Stimulated activated CD8-positive, alpha-beta memory T cell treated with anti-CD3 and anti-CD28 coated beads, Interleukin-4, amount 100 ng/mL, for 1 hour (primary cell): ENCODE measurements at places on chromosomes 16 and 17.

GRCh38 chr17:81511554-81511803, 1.1 kb downstream of the ACTG1 start:
- DNase-seq, result no peak

DNA sequence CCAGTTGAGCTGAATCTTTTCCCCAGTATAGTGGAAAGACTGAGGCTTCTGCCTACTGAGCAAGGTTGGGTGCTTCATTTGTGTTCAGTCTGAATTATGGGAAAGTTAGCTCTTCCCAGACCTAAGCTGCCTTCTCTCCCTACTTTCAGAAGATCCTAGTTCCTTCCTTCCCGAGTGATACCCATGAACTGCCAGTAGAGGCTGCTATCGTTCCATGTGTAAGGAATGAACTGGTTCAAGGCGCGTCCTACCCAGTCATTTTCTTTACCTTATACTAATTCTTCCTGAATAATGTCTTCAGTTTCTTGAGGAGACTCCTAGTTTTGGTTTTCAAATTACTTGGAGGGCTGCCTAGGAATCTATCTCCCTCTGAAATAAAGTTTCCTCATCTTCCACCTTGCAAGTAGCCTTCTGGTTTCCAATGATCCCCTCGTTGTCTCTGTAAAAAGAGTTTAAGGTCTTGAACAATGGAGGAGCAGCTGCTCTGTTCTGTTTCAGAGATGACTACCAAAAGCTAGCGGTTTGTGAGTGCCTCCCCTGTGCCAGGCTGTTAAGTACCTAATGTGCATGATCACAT, 934 bp upstream of the AOC2 start:
- DNase-seq, result no peak

DNA sequence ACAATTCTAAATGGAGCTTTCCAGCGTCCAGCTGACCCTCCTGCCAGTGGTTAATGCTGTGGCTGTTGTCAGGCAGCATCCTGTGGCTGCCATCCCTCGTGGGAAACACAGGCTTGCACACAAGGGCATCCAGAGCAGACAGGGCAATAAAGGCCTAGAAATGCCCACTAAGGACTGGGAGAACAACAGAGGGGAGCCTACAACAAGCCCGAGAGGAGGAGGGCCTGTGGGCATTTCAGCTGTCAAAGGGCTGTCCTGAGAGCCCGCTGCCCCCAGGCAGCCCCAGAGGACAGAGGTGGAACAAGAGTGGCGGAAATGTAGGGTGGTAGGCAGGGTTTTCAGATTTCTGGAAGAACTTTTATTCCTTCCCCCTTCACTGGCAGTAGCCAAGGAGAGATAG, 81.1 kb downstream of the TNRC6C start:
- no peak for DNase-seq

- DNase-seq, result no peak
These were observed 743 bp downstream of the SHCBP1 start for GRCh38 chr16:46620266-46621005.

GRCh38 chr17:48860034-48860433, 29.2 kb downstream of the CALCOCO2 start:
- DNase-seq, result no peak

DNA sequence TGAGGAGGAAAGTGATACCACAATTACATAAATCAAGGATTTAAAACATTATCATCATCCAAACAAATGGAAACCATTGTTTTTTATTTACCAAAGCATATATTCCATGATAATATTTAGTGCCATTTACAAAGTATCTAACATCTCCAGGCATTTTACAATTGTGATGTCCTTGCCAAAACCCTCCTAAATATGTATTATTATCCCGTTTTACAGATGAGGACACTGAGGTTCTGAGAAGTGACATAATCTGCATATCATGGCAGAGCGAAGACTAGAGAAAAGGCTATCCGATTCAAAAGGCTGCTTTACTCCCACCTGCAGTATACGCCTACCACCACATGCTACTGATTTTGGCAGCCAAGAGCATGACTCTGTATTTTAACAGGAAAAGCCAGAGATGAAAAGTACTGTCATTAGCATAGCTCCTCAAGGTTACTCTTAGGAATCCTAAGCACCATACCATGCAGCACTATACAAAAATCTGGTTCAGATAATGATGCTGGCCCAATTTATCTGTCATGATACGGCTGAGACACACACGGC, 301.4 kb downstream of the CA10 start:
- no peak for DNase-seq

GRCh38 chr16:67155295-67156142, 4.2 kb downstream of the TRADD start:
- DNase-seq, result no peak

GRCh38 chr17:76949913-76950695, 81.9 kb downstream of the MGAT5B start:
- no peak for DNase-seq

DNA sequence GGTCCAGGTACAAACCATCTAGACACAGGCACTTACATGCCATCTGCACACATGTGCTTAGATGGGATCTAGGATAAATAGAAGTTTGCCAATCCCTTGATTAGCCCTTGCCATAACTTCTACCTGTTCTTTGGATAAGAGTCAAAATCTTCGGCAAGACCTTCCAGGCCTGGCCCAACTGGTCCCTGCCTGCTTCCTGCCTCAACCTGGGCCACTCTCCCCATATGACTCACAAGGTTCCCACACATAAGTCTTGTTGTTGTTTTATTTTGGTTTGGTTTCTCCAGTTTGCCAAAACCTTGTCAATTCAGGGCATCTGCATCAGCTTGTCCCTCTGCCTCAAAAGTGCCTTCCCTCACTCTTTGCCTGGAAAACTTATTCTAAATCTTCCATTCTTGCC, 95.3 kb upstream of the XYLT1 start:
- DNase-seq, result no peak

DNA sequence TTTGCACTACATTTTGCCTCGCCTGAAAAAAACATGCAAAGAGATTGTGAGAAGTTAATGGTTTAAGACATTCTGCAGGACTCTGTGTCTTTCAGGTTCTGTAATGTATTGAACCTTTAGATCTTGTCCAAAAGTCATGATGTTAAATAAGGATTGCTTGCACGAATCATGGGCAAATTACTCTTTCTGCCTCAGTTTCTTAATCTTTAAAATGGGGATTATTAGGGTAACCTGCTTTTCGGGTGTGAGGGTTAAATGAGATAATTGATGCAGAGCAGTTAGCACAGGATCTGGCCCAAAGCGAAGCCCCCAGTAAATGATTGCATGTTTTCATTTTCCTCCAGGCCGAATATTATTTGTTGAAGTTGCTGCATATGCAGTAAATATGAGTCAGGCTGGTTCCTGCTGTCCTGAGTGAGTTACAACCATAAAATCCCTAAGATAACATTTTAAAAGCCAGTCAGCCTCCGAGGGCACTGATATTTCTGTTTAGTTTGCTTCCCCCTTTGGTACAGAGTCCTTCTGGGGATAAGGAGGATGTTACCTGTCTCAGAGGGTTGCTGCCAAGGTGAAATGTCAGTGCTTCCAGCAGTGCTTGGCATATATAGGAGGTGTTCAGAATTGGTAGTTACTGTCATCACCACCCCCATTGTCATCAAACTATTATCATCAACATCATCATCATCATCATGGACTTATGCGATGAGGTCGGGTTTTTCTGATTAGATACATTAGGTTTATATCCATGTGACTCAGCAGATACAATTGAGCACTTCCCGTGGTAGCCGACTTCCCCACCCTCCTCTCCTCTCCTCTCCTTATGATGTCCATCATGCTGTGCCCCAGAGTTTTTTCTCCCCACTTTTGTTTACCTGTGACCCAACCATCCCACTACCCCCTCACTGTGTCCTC, 20.6 kb upstream of the ARHGAP17 start:
- no peak for DNase-seq

DNA sequence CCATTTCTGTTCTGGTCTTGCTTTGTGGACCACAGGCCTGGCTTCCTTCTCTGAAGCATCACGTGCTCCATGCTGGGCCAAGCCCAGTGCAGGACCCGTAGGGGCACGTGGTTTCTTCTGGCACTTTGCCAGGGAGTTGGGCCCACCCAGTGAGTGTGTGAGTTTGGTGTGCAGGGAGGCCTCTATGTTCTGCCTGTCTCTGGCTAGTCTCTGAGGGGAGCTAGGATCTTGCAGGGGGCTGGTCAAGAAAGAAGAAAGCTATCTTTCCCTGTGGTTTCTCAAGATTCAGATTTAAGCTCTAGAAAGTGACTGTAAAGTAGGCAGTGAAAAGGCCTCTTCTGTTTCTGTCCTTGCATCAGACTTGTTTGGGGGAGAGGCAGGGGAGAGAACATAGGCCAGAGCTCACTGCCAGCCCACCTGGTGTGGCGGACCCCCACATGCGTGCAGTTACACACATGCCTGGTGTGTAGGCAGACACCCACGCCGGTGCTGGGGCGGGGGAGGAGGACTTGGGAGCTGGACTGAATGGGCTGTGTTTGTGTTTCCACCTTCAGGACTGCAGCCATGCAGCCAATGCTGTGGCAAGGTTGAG, 11.8 kb downstream of the LASP1 start:
- DNase-seq, result no peak

DNA sequence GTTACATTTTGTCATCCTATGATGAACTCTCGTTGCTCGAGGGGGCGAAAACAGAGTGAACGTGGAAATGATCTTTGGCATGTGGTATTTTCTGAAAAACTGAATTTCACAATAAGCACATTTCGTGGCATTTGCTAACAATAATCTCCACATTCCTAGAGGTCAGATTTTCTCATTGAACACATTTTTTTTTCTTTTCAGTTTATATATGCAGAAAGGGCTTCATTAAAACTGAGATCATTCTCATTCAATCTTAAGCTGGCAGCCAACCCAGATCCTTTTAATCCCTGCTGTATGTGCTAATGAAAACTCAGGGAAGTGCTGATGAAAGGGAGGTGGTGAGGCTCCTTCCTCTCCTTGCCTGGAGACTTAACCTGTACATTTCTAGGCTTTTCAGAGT, 52.6 kb downstream of the PRKCA start:
- no peak for DNase-seq

- no peak for DNase-seq
These were observed 34.4 kb upstream of the PHAF1 start for GRCh38 chr16:67075331-67075730.

DNA sequence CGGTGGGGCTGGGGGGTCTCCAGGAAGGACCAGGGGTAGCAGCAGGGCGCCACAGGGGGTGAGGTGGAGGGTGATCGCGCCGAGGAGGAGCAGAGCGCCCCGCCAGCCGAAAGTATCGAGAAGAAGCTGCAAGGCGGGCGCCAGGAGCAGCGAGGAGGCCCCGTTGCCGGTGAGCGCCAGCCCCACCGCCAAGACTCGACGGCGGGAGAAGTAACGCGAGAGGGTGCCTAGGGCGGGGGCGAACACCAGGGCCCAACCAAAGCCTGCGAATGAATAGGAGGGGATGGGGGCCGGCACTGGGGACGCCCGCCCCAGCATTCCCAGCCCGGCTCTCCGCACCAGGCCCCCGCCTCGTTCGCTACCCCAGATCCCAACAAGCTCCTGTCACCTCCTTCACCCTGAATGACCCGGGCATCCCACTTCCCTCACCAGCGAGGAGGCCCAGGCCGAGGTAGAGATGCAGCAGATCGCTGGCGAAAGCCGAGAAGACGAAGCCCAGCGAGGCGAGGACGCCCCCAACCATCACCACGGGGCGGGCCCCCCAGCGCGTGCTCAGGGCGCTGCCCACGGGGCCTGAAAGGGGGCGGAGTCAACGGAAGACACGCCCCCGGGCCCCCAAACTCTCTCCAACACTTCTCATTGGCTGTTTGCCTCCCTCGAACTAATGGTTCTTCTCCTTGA, 1.3 kb downstream of the SLC16A11 start:
- DNase-seq, result no peak

- no peak for DNase-seq
These were observed 6.7 kb downstream of the PERCC1 start for GRCh38 chr16:1437606-1438005.

- no peak for DNase-seq
These were observed 6.6 kb downstream of the CTF1 start for GRCh38 chr16:30903002-30903401.

DNA sequence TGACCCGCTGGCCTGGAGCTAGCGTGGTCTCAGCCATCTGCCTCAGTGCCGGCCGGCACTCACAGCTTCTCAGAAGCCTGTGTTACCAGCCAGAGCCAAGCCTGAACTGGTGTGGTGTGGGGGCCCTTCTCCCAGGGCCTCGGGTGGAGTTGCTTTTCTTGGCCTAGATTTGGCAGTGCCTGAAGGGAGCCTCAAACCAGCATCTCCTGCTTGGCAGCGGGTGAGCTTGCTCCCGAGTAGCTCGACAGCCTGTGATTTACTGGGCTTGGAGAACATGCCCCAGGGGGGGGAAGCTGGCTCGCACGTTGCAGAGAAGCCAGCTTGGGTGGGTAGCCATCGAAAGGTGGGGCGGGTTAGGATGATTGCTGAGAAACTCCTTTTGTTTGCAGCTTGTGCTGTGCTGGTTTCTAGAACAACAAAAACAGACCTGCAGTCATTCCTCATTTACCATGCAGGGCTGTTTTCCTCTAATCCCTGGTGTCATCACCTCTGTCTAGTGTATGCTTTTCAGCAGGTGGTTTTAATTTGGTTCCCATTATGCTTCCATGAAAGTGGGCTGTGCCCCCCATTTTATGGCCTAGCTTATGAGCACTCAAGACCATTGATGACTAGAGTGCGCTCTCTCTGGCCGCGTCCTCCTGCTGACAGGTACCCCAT, 42.2 kb downstream of the TBCD start:
- no peak for DNase-seq

DNA sequence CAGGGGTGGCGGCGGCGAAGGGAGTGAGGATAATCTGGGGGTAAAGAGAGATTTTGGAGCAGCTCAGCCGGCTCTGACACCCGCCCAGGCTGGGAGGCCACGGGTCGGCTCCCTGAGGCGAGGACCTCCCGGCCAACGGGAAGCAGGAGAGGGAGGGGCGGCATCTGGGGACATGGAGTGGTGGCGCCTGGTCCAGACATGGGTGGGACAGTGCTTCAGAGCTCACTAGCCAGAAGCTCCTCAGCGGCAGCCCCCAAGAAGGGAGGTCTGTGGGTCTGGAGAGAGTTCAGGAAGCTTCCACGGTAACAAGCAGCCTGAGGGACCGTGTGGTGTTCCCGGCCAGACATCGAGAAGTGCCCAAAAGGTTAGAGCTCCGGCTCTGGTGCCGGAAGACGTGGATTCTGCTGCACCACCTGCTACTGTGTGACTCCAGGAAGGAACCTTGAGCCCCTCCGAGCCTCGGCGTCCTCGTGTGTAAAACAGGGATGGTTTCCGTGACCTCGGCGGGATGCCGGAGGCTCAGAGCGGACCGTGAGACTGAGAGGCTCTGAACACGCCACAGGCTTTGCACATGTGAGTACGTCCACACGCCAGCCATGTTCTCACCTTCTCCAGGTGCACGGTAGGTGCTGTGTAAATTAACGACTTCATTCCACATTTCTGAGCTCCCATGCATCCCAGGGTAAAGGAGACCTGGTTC, 56.9 kb downstream of the TIMM22 start:
- DNase-seq, result no peak

GRCh38 chr17:21177401-21177800, 36.6 kb downstream of the TMEM11 start:
- no peak for DNase-seq

GRCh38 chr17:66786107-66786506, 48.8 kb upstream of the CACNG5 start:
- DNase-seq, result no peak
